ENCODE measurements at places on chromosomes 7 and 10.
A peak's percentile ranks its signal among the peaks of the same experiment; 100 is the strongest.

DNA sequence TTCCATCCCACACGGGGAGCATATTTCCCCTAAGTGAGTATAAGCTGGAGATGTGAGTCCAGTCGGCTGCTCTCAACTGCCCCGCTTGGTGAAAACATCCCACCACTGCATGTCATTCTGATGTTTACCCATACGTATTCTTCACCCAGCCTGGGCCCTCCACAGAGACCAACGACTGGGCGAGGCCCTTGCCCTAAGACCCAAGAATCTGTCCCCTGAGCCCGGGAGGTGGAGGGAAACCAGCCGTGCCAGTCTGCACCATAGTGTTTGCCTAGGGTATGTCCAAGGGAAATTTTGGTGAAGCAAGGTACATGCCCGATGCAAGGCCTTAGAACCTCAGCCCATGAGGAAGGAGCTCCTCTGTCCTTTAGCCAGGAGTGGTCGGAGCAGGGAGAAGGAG is 67.9 kb downstream of the RGS10 start:
- no peak for DNase-seq

DNA sequence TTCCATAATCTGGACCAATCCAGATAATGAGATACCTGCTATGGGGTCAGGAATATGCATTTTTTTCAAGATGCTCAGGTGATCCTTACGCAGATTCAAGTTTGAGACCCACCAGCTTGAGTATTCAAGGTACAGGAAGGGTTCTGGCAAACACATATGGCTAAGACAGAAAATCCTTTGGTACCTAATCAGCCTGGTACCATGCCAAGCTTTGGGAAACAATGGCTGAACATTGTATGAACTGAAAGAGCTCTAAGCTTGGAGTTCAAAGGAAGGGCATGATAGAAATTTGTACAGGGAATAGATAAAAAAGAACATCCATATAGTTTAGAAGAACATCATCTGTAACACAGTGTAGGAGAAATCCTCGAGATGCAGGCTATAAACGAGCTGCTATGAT is 382.7 kb downstream of the THSD7A start:
- no peak for DNase-seq

DNA sequence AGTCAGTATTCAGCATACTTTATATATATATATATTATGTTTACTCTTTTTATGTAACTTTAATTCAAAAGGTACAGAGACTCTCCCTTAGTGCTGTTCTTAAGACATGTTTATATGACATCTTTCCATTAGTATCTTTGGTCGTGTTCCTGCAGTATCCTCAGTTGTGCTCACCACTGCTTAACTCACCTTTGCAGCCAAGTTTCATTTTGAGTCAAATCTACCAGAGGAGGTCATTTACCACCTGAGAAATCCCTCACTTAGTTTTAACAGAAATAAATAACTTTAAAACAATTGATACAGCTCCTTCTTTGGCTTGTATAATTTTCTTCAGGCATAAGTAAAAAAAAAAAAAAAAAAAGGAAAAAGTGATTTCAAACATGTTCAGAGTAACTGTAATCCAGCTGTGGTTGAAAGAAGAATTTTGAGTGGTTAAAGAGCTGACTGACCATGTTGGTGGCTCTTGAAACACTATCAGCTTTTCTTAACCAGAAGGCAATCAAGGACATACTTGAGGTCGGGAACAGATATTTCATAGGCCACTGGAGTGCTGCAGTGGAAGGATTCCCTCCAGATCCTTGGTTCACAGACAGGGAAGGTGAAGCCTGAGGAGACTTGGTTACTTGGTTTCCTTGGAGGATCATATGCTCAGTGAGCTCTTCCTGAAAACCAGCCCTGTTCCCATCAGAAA is 116.8 kb downstream of the AUTS2 start:
- DNase-seq: no peak

DNA sequence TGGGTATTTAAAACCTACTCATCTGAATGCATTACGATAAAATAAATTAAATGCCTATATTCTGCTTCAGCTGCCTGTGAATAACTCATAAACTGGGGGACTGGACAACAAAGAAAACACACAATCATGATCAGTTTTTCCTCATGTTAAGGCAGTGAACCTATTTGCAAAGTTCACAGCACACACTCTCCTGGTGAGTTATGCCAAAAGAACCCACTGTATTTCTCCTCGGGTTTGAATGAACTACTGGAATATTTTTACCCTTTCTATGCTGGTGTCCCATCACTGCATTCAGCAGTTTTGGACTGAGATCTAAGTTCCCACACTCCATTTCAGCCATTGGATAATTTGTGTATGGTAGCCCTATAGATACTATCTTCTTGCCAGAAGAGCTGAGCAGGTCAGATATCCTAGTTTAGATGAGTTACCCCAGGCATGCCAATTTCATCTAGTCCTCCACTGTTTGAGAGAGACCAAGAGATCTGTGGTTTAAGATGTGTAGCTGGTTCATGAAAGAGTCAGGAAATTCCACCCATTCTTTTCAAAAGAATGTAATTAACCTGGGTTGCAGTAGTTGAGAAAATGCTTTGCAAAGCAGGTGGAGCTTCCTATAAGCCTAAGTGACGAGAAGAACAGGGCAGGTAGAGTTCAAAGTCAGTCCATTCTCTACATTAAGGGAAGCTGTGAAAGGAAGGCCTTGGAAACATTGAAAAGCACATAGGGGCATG is 101.7 kb downstream of the PLXDC2 start:
- no peak for DNase-seq

DNA sequence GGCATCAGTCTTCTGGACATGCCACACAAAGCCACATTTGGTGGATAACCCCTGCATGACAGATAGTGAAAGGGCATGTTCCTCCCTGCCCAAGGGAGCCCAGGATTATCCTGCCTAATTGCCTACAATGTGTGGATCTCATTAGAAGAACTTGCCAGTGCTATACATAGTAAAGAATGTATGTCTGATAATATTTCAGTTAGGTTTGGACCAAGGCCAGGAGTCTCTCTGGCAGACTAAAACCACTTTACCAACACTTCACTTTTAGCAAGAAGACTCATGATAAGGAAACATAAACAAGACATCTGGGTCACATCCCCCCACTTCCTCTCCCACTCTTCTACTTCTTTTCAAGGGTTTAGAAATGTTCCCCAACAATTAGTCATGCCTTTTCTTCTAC is 196.7 kb downstream of the MTERF1 start:
- no peak for DNase-seq

GRCh38 chr7:39697483-39697882 is 74.1 kb downstream of the RALA start:
- peak; percentile 33 for DNase-seq

GRCh38 chr10:13857451-13857850 is 270.7 kb downstream of the PRPF18 start:
- DNase-seq: no peak
